ENCODE measurements at places on chromosomes 16 and 17.

- DNase-seq: no peak
Observed at GRCh38 chr17:79541056-79541850, 69.6 kb downstream of the RBFOX3 start.

GRCh38 chr17:35052780-35053179 is 10.7 kb downstream of the RFFL start:
- DNase-seq: no peak

- peak; percentile 62 for DNase-seq
Observed at GRCh38 chr16:57406881-57407280, 2.3 kb downstream of the CCL17 start.

DNA sequence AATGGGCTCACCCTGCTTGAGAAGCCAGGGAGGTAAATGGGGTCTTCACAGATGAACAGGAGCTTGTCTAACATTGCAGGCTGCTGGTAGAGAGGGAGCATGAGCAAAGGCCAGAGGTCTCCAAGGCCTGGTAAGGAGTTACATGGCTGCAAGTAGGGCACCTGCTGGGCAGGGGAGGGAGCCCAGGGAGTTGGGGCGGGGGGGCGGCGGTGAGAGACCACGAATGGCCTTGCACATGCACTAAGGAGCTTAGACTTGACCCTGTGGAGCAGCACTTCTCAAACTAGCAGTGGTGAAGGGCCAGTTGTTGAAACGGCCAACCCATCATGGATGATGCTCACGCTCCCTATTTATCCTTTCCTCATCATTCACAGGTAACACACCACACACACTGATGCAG is 38.4 kb downstream of the ERN1 start:
- no peak for DNase-seq

DNA sequence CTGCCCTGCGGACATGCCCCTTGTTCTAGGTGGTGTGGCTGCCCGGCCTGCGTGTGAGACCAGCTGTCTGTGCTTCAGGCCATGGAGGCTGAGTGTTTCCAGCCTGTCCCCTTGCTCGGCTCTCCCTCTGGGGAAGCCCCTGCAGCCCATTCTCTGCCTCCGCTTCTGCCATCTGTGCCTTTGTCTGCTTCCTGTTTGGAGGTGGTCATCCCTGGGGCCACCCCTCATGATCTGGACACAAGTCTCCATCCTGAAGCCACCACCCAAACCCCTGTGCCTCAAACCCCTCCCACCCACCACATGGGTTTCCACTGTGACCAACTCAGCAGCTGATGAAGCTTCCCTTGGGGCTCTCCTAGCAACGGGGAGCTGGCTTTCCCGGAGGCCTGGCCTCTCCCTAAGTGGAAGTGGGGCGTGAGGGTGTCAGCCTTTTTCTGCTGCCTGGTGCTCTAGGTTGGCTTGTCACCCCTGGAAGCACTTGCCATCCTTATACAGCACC is 184.9 kb downstream of the SEC14L1 start:
- peak; percentile 88 for DNase-seq

DNA sequence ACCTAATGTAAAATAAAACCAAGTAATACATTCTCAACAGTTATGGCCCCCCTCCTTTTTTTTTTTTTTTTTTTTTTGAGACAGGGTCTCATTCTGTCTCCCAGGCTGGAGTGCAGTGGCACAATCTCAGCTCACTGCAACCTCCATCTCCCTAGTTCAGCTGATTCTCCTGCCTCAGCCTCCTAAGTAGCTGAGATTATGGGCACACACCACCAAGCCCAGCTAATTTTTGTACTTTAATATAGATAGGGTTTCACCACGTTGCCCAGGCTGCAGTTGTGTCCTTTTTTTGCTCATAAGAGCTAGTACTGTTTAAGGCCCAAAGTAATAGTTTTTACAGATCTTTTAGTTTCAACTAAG is 18.3 kb downstream of the EARS2 start:
- DNase-seq: no peak

GRCh38 chr17:2042390-2042847 is 597 bp downstream of the OVCA2 start:
- no peak for DNase-seq

DNA sequence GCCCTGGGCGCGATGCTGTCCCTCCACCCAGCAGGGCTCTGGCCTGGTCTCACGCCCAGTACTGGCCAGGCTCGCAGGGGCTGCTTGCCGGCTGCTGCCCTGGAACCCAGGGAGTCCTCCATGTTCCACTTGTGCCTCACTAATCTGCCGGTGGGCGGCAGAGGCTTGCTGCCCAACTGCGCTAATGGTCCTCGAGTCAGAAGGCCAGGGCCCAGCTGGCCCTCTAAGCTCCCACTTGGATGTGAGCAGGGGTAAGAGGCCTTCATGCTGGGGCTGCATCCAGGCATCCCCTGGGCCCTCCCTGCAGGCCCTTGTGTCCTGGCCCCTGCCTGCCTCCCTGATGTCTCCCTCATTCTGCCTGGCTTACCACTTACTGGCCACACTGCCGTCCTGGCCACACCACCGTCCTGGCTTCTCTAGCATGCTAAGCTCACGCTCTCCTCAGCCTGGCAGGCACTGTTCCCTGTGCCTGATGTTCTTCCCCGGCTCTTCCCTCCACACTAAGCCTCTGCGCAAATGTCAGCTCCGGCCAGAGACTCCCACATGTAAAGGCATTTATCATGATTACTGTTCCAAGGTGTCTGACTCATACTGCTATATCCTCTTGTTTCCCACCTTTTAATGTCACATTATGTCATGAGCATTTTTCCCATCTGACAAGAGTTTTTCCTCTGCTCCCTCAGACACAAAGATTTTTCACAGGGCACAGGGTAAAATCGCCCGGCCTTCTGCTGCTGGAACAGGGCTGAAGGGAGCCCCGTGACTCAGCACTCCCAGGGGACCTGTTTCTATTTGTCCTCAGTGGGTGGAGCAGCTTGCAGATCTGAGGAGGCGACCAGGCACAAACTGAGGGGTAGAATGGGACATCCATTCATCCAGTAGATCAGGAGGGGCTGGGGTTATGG is 15.9 kb downstream of the B9D1 start:
- DNase-seq: no peak

DNA sequence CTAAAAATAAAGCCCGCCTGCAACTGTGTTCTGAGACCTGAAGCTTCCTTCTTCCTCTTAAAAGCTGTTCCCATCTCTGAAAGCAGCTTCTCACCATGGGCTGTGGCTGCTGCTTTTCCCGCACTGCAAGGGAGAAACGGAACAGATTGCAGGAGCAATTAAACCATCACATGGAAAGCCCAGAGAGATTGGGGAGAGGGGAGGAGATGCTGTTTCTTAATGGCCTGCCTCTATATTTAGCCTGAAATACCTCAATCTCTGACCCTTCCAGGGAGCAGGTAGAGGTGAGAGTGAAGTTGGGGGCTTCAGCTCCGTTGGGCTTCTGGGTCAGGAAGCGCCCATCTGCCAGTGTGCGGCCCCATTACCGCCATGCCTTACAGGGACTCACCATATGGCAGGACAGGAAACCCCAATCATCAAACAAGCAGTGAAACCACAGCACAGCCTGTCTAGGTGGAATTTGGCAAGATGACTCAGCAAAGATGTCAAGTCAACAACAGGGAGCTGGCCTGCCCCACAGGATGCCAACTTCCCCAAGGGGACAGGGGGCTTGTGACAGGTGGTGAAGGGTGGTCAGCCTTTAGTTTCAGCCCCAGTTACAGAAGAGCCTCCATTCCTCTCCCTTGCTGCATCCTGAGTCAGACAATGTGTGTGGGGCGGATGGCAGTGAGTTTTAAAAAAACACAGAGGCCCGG is 286.6 kb upstream of the CCL2 start:
- DNase-seq: no peak

DNA sequence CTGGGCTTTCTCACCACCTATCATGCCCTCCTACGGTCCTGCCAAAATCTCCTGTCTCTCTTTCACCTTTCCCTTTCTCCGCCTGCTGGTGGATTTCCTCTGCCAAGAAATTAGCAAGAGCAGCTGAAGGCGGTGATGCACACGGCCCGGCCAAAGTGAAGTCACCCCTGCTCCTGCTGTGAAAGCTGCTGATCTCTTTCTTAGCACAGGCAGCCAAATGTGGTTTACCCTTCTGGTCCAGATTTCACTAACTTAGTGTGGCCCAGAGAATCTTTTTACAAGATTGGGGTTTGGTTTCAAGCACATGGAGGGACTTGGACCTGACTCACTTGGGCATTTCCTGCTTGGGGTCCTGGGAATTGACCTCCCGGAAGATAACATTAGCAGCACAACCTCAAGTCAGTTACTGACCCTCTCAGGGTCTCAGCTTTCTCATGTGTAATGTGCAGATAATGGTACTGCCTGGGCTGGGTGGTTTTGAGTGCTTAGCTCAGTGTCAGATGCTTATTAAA is 155.7 kb downstream of the SOCS1 start:
- no peak for DNase-seq

DNA sequence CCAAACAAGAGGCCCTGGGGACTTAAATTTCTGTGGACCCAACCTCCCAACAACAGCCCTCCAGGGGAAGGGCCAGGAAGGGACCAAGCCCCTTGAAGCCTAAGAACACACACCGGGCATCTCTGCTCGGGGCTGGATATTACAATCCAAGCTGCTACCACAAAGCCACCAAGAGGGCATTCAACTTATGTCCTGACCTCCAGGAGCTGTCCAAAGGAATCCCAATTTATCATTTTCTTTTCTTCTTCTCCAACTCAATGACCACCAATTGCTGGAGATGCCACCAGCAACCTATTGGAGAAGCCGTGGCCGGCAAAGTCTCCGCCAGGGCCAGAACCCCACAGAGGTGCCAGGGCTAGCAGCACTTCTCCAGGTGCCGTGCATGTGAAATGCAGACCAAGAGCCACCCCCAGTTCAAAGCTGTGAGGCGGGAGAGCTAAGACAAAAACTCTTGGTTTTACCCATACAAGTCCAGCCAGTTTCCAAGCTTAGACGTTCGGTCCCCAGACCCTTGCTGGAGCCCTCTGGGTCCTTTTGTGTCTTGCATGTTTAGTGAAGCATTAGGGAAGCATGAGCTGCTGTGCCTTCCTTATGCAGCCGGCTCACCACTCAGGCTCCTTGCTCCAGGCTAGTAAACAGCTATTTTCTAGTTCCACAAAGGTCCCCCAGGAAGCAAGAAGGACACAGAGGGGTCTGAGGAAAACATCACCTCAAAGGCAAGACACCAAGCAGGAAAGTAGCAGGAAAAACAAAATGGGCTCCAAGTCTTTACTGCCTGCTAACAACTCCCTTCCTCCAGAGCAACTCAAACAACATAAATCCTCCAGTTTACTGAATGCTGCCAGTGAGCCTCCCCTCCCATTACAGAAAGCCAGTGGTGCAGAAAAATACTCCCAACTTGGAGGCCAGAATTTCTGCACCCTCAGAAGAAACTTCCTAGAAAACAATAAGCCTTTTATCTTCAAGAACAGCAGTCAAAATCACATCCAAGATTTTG is 3.2 kb downstream of the PITPNA start:
- DNase-seq: no peak

DNA sequence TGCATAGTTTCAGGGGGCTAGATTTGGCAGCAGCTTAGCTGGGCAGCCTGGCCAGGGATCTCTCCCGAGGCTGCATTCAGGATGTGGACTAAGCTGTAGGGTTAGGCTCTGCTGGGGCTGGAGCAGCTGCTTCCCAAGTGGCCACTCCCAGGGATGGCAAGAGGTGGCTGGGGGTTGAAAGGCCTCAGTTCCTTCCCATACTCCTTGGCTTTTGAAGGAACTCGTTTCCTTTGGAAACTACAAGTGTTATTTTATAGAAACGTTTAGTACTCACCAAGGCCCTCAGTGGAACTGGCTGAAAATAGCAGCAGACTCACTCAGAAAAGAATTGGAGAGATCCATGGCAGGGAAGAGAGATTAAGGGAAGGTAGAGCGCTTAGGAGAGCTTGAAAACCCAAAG is 76.4 kb downstream of the WWP2 start:
- DNase-seq: no peak

DNA sequence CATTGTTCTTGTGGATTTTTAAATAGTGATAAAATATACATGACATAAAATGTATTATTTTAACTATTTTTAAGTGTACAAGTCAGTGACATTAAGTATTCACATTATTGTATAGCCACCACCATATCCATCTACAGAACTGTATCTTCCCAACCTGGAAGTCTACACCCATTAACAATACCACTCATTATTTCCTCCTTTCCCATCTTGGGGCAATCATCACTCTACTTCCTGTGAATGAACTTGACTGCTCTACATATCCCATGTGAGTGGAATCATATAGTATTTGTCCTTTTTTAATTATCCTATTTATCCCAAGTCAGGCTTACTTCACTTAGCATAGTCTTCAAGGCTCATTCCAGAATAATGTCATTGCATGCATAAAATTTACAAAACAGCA is 40.7 kb upstream of the MMP2 start:
- no peak for DNase-seq

- DNase-seq: no peak
Observed at GRCh38 chr16:22075776-22076175, 16.6 kb upstream of the VWA3A start.

DNA sequence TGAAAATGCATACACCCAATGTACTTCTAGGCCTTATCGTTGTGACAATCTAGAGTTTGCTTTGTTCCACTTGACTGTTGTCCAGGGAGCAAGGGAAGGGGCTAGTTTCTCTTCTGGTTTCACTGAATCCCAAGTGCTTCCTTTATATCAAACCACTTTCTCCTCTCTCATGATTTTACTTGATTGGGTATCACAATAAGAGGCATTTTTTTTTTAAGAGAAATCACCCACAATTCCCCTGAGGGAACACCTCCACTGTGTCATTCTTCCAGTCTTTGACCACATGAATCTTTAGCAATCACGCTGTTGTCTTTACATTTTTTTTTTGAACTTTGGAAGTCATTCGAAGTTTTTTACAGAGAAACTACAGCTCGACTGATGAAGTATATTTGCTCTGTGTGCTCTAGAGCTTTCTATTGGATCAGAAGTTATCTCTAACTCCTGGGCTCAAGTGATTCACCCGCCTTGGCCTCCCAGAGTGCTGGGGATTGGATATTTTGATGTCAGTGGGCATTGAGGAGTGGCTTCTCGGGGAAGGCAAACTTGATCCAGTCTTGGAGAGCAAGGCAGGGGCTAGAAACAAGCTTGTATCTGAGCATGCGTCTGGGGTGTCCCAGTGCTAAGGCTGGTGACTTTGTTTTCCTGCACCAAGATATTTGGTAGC is 3.0 kb downstream of the CDH1 start:
- DNase-seq: peak; percentile 49

DNA sequence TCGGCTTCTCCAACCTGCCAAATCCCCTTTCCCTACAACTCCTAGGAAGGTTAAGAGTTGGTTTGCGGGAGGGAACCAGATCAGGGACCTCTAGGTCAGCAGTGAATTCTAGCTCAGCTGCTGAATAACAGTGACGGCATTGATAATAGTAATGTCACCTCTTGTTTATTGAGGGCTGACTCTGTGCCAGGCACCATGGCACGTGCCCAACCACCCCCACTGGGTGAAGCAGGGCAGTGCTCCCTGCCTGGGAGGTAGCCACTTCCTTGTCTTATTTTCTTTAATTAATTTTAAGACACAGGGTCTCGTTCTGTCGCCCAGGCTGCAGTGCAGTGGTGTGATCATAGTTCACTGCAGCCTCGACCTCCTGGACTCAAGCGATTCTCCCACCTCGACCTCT is 5.5 kb upstream of the PPL start:
- no peak for DNase-seq
